ENCODE measurements at places on chromosomes 12 and 14.

DNA sequence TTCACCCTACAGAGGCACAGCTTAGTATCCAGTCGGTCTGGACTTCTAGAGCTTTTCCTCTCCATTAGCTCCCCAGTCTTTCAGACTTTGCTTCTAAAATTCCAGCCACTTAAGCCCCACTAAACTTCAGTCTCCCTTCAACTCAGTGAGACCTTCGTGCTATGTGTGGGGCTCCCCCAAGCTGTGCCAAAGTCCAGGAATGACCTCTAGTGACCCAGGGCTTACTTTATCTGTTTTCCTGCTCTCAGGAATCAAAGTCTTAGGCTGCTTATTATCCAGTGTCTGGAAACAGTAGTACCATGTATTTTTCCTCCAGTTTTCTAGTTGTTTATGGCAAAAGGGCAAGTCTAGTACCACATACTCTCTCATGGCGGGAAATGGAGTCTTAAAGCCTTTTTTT is 77.8 kb downstream of the IFT43 start:
- DNase-seq = no peak

- DNase-seq = no peak
Measured at GRCh38 chr12:32431025-32431424, 31.7 kb downstream of the FGD4 start.

DNA sequence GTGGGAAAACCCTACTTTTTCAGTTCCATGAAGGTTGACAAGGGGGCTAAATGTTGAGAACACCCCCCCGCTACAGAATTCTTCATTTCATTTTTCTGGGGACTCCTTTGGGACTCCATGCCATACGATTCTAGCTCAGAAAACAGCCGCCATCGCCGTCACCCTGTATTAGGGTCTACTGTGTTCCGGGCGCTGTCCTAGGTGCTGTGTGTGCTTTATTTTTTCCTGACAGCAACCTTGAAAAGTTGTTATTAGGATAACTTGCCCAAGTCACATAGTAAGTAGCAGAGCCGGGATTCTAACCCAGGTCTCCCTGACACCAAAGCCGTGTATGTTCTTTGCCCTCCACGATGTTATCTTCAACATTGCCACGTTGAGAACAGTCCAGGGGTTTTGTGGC is 55.1 kb downstream of the IQSEC3 start:
- DNase-seq = no peak

- DNase-seq = no peak
Measured at GRCh38 chr12:3320881-3321509, 170.0 kb upstream of the PRMT8 start.

DNA sequence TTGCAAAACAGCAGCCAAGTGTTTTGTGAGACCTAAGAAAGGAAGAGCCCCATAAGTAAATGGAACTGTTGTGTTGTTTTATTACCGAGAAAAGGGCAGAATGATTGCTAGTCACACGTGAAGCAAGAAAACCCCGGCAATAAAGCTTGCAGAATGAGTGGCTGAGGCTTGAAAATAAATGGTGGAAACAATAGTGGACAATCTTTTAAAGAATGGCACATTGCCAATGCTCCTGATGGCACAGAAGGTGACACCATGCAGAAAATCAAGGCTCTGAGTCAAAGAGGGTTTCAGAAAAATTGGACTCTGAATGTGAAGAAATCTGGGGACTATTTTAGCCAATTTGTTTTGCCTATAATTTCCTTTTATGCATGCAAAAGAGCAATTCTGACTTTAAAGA is 4.0 kb upstream of the AQP2 start:
- DNase-seq = no peak

DNA sequence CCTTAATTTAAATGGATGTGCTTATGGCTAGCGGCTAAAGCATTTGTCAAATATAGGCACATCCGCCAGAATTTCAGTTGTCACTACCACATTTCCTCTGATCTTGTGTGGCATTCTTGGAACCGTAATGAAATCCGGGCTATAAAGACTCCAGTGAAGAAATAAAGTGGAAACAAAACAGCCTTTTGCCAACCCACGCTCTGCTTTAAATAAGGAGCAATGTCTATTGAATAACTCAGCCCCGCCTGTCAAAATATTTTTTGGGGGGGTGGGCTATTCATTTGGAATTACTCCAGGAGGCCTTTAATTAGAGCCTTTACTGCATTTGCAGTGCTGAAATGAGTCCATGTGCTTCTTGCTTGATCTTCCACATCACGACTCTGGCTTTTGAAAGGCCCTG is 179.6 kb upstream of the RPH3A start:
- DNase-seq = no peak

- DNase-seq = no peak
Measured at GRCh38 chr14:37598747-37599506, 3.5 kb downstream of the TTC6 start.

DNA sequence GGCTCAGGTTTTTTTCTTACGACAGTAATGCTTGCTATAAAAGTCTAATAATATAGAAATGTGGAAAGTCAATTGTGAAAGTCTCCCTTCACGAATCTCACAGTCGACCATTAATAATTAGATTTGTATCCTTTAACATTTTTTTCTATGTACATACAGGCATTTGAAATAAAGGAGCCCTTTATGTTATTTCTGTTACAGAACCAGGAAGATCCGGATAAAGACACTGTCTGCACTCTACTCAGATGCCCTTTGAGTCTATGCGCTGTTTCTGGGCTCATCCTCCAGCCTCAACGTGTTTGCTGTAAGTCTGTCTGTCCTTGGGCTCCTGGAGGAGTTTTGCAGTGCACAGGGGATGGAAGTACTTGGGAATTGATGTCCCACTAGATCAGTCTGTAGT is 212.2 kb upstream of the ATP2B1 start:
- DNase-seq = no peak

GRCh38 chr12:49953961-49954846 is 3.7 kb downstream of the AQP2 start:
- no peak for DNase-seq

DNA sequence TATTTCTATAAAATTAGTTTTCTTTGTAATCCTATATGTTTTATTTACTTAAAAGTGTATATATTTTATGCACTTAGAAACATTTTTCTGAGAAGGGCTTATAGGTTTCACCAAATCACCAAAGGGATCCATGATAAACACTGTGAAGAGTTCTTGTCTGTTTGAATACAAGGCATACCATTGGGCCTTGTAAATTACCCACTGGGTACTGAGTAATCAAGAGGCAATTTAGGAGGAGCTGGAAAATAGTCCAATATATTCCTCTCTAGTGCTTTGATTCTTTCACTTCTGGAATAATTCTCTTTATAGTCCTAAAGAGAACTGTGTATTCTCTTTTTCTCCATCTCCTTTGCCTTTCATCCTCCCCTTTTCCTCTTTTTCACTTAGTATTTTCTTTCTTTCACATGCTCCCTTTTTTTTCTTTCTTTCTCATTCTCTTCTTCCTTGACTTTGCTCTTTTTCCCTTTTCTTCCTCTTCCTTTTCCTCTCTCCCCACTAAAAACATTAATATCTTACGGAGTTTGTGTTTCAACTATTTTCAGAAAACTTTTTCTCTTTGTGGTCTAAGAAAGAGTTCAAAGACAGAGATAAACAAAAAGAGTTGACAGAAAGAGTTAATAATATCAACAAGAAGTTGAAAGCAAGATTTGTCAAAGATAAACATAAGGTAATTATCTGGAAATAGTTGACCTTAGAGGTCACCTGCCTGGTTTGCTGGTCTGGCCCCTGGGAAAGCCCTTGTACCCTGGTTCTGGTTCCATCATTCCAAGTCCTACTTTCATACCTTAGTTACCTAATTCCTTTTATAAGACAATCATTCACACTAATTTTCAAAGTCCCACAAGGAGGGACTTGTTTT is 435.3 kb downstream of the RAD51B start:
- no peak for DNase-seq

- no peak for DNase-seq
Measured at GRCh38 chr12:105457026-105457425, 126.5 kb downstream of the C12orf75 start.

DNA sequence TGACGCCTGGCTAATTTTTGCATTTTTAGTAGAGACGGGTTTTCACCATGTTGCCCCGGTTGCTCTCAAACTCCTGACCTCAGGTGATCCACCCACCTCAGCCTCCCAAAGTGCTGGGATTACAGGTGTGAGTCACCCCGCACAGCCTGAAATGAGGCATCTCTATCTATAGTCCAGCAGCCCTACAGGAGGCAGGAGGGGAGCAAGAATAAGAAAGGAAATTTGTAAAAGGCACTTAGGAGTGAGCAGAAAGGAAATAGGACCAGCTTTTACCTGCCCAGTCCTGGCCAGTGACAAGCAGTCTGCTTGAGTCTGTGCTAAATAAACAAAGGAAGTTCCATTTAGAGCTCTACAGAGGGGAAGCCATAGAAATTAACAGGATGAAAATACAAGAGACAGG is 15.0 kb upstream of the PSMA6 start:
- DNase-seq = no peak

GRCh38 chr12:55515696-55516095 is 23.5 kb downstream of the OR6C68 start:
- no peak for DNase-seq

DNA sequence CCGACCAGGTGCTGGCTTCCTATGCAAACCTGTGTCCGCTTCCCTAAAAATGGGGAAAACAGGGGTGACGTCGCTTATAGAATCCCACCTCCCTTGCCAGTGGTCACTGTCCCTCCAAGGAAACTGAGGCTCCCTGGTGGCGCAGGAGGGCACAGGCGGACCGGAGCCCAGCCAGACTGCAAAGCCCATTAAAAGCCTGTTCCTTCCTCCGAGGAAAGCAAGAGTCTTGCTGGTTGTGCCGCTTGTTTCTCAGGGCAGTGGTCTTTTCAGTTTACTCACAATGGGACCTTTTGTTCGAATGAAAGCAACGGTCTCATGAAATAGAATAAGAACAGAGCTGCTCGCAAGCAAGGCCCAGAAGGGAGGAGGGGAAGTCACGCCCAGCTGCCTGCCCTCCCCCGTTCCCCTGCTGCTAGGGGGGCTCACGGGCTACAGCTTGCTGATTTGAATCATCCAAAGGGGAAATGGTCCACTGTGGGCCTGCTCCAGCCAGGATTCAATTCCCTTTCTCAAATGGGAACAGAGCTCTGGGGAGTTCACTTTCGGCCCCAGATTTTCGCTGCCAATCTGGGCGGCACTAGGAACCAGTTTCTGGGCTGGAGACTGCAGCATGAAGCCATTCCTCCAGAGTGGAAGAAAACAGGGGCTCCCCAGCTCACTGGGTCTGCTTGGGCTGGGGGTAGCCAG is 4.6 kb upstream of the SELPLG start:
- no peak for DNase-seq

- no peak for DNase-seq
Measured at GRCh38 chr12:57233357-57234232, 4.1 kb downstream of the SHMT2 start.

Data from activated naive CD8-positive, alpha-beta T cell treated with anti-CD3 and anti-CD28 coated beads, Interleukin-2, amount 50 U/mL, for 16 hours (primary cell).